LoVo (cell line): ENCODE measurements at places on chromosomes 5 and 9.

DNA sequence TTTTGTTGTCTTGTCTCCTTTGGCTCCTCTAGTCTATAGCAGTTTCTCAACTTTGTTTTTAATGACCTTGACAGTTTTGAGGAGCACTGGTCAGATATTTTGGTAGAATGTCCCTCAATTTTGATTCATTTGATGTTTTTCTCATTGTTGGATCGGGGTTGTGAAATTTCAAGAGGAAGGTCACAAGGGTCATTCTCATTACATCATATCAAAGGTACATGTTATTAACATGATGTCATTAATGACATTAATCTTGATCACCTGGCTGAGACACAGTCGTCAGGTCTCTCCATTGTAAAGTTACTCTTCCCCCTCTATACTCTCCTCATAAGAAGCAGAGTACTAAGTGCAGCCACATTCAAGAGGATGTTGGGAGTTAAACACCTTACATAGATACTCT is 7.2 kb downstream of the ISOC1 start:
- DNase-seq: no peak

GRCh38 chr5:31487506-31487905 is 44.4 kb downstream of the DROSHA start:
- DNase-seq: no peak

GRCh38 chr5:151450605-151451004 is 3.2 kb downstream of the SLC36A1 start:
- DNase-seq: no peak

GRCh38 chr5:171762021-171762608 is 23.5 kb upstream of the SMIM23 start:
- DNase-seq: no peak

- no peak for DNase-seq
These were observed 1232.0 kb upstream of the CDH18 start for GRCh38 chr5:21219966-21220365.

DNA sequence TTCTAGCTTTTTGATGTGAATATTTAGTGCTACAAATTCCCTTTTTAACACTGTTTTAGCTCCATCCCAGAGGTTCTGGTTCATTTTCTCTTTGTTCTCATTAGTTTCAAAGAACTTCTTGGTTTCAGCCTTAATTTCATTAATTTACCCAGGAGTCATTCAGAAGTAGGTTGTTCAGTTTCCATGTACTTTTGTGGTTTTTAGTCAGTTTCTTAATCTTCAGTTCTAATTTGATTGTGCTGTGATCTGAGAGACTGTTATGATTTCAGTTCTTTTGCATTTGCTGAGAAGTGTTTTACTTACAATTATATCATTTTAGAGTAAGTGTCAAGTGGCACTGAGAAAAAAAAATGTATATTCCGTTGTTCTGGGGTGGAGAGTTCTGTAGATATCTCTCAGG is 240.1 kb upstream of the RASA1 start:
- DNase-seq: no peak

DNA sequence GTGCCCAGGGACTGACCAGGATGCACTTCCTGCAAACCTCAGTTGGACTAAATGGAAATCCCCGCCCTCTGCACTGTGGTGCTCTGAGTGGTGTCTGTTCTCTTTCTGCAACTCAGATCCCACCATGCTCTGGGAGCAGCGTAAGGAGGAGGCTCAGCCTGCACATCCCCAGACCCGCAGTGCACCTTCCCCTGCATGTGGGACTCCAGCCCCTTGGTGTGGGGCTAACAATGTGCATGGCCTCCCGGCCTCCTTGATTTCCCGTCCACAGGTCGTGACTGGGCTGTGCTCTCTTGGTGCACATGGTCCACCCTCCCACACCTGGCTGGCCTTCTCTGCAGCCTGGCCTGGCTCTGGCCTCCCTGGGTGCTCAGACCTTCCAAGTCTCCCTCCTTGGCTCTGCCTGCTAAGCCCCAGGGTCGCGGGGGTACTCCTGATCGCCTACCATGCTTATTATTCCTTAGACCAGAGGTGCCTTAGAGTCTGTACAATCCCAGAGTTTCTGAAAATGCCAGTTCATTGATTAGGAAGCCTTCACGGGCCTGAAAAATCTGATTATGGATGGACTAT is 397.5 kb downstream of the IRX2 start:
- no peak for DNase-seq

GRCh38 chr5:123155446-123155960 is 66.5 kb downstream of the PRDM6 start:
- no peak for DNase-seq

DNA sequence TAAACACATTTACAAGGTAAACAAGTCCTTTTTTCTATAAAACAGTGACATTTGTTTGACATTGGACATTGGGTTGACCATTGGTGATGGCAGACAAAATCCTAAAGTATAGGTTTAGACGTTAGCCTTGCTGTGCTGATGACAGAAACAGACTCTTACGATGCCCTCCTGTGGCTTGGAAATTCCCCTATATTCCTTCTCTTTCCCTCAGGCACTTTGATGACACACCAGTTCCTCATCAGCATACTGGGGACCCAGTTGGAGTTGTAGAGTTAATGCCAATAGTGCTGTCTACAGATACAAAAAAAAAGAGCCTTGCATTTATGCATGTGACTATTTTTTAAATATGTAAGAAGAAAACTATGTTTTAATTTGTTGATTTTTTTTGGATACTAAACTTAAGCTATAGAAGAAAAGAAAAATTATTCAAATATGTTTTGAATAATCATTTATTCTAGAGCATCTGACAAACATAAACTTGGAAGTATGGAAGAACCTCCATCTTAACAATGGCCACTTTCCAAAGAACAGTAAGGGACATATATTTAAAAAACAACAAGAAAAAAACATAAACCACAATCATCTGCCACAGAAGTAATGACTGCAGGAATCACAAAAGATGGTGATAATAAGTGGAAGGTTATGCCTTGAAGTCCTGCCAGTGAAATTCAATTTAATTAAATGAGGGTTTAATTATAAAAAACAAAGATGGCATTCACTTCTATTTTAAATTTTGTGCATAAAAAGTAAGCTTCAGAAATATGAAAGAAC is 75.6 kb upstream of the SNCAIP start:
- no peak for DNase-seq

DNA sequence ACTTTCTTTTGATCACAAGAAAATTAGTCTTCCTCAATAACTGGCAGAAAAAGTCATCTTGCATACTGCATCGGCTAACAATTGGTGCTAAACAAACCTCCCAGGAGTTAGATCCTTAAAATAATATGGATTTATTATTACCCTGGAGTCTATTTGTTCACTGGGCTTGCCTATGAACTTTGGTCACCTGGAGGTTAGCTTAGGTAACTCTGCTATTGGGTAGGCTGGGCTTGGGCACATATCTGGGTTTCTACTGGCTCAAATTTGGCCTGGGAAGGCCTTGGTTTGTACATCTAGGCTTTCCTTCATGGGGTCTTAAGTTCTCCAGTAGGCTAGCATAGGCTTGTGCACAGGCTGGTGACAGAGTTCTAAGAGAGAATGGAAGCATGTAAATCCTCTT is 279.9 kb downstream of the RASEF start:
- DNase-seq: no peak

- no peak for DNase-seq
These were observed 97.8 kb upstream of the SPOCK1 start for GRCh38 chr5:137596941-137597340.

GRCh38 chr9:81492710-81493447 is 196.5 kb downstream of the TLE1 start:
- peak; percentile 8 for DNase-seq

GRCh38 chr5:130528474-130528873 is 624.2 kb downstream of the CHSY3 start:
- DNase-seq: no peak

- DNase-seq: peak; percentile 73
These were observed 191.5 kb upstream of the GNA14 start for GRCh38 chr9:77839459-77840140.

GRCh38 chr5:176938472-176938871 is 39.3 kb upstream of the HK3 start:
- no peak for DNase-seq

DNA sequence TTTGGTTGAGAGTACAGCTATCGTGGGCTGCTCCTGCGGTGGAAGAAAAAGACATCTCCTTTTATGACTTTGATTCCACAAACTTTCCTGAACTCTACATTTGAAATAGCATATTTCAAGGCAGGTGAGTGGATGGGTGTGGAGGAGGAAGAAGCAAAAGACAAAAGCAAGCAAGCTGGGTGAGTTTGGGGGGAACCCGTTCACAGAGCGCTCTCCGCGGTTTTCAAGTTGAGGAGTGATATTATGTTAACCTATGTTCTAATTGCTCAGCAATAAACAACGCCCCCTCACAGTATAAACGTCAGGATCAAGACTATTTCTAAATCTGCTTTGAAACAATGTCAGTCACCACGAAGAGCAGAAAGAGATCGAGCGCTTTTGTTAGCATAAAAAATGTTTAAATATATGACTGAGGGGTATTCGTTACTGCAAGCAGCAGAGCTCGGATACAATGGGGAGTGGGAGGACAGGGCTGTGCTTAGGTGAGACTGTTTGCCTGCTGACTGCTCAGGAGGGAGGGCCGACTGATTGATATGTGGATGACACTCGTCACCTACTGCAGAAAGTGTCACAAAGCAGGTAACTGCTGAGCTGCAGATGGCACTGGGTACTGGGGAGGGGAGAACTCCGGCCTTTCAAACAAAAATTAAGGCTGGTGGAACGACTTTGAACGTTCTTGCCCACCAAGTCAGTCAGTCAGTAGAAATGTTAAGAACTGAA is 236.5 kb downstream of the DRD1 start:
- DNase-seq: no peak

DNA sequence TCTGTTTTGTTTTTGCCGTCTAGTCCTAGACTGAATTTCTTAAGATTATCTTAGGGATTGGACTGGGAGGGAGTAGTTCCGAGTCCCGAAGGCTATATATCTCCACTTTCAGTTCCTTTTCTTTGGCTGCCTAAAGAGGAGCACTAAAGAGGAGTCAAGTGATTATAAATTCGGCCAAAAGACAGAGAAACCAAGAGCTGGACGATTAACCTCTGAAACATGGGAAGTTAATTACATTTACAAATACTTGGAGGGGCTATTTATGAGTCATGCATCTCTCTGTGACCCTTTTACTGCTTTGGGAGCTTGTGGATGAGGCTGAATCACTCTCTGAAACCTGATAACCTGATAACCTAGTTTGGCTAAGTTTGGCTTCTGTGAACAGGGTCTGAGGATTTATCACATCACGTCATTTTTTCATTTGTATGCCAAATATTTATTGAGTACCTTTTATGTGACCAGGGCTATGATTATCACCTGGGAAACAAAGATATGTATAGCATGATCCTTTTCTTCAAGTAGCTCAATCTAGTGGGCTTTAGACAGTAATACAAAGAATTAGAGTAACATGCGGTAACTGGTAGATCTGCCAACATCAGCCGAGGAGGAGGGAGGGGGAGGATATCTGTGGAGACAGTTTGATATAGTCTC is 180.9 kb downstream of the CD180 start:
- DNase-seq: peak; percentile 77

DNA sequence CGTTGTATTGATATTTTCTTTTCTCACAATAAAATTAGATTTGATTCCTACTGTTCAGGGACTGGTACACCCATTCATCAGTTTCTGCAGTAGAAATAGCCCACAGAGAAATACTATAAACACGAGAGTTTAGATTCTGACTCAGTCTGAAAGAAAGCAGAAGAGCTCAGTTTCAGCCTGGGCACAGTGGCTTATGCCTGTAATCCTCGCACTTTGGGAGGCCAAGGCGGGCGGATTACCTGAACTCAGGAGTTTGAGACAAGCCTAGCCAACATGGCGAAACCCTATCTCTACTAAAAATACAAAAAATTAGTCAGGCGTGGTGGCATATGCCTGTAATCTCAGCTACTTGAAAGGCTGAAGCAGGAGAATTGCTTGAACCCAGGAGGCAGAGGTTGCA is 8.6 kb downstream of the ITK start:
- DNase-seq: no peak

- no peak for DNase-seq
These were observed 160.2 kb upstream of the DAPK1 start for GRCh38 chr9:87337335-87338087.

- DNase-seq: no peak
These were observed 423.2 kb upstream of the PAPPA start for GRCh38 chr9:115730396-115730795.

- no peak for DNase-seq
These were observed 79.9 kb downstream of the IQGAP2 start for GRCh38 chr5:76482984-76483383.

- no peak for DNase-seq
These were observed 748.3 kb downstream of the MAT2B start for GRCh38 chr5:164253764-164254163.

GRCh38 chr5:157533011-157533481 is 42.5 kb downstream of the ADAM19 start:
- peak; percentile 23 for DNase-seq

DNA sequence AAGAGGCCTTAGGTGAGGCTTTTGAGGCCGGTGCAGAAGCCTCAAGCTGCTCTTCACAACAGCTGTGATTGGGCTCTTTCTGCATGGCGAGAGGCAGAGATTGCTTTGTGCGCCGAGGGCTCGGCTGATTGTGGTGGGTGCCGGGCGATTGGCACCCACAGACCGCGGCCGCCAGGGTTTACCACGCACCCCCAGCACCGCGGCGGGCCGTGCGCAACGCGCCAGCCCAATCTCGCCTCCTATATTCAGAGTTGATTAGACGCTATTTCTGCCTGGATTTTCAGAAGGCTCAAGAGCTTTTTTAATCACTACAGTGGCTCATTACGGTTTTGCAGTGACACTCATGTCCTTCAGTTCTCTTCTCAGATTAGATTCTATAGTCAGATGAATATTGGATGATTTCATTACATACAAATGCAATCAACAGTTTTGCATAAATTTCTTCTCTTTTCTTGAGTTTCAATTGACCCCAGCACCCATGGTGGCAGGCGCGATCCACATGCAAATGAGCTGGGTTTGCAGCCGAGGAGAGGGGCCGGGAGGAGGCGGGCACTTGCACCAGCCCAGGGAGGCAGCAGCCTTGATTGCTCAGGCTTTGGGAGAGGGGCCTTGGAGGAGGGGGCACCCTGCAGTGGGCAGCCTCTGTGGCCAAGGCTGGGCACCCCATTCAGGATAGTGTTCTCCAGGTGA is 33.8 kb upstream of the PTGS1 start:
- no peak for DNase-seq

DNA sequence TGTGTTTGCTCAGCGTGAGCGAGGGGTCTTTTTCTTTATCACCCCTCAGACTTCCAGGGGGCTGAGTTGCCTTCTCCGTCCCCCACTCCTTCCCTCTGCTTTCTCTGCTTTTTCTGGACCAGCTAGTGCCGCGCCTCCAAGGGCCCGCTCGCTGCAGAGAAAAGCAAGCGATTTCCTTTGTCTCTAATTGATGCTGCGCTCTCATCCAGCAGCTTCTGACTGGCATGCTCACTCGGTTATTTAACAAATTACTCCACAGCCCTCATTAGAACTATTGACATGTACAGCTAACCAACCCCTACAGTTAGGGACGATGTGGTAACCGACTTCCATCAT is 288.0 kb downstream of the ELAVL2 start:
- no peak for DNase-seq

- no peak for DNase-seq
These were observed 367.3 kb downstream of the NDUFS4 start for GRCh38 chr5:53927668-53928247.

GRCh38 chr9:22216730-22217172 is 207.6 kb upstream of the CDKN2B start:
- DNase-seq: peak; percentile 58

GRCh38 chr5:96214442-96215197 is 218.4 kb downstream of the PCSK1 start:
- DNase-seq: no peak
